ENCODE measurements at places on chromosomes 1 and 21. TPM values are rescaled to one million over a fixed set of nuclear protein-coding genes. Genes with fewer than 3 reads are reported as not detected.

The KRTAP21-2 gene
- total RNA-seq: not detected

The PGLYRP4 gene
- not detected for total RNA-seq

The TAL1 gene
- total RNA-seq: 0.80 TPM

The TP73 gene
- 0.20 TPM for total RNA-seq

The PLA2G5 gene
- 3.1 TPM for total RNA-seq

The ANKRD34A gene
- not detected for total RNA-seq

The THEM5 gene
- total RNA-seq: not detected

The NR1I3 gene
- total RNA-seq: not detected

The ZYG11B gene
- total RNA-seq: 42.1 TPM

The CD247 gene
- not detected for total RNA-seq

The MPL gene
- not detected for total RNA-seq

The RNF223 gene
- total RNA-seq: 3.2 TPM

The C1QC gene
- total RNA-seq: 81.9 TPM

The OR2T2 gene
- total RNA-seq: not detected

The AJAP1 gene
- total RNA-seq: 0.14 TPM

The DONSON gene
- 1.8 TPM for total RNA-seq

The DNASE2B gene
- 1.9 TPM for total RNA-seq

The FALEC gene
- total RNA-seq: not detected

The CFHR2 gene
- total RNA-seq: not detected

The NOS1AP gene
- 16.8 TPM for total RNA-seq

The NKAIN1 gene
- total RNA-seq: not detected

The LCE5A gene
- total RNA-seq: not detected

The AIRE gene
- not detected for total RNA-seq

The RPTN gene
- total RNA-seq: not detected

The DCST1 gene
- total RNA-seq: not detected

The OPRD1 gene
- total RNA-seq: under 0.01 TPM

The ZSCAN20 gene
- total RNA-seq: 5.7 TPM

The MAP7D1 gene
- total RNA-seq: 187 TPM

The ASPM gene
- total RNA-seq: 2.9 TPM

The S100A10 gene
- 289 TPM for total RNA-seq

The PLA2G2D gene
- total RNA-seq: not detected

The FTCD gene
- not detected for total RNA-seq

The KRTAP7-1 gene
- not detected for total RNA-seq

The FCGR3A gene
- 21.7 TPM for total RNA-seq

The ASTN1 gene
- total RNA-seq: 3.0 TPM

The FAM72A gene
- total RNA-seq: not detected

The RNU1-1 gene
- total RNA-seq: under 0.01 TPM

The PTGFR gene
- 0.82 TPM for total RNA-seq

The LCE1B gene
- not detected for total RNA-seq

The ELF3 gene
- 919 TPM for total RNA-seq

The NBPF10 gene
- total RNA-seq: 2.7 TPM

The ANKRD13C gene
- total RNA-seq: 29.1 TPM

The COL24A1 gene
- 0.68 TPM for total RNA-seq

The NPPB gene
- total RNA-seq: not detected

The ALPL gene
- total RNA-seq: 1.6 TPM

The SPATA45 gene
- not detected for total RNA-seq

The S100A2 gene
- not detected for total RNA-seq

The CNR2 gene
- total RNA-seq: not detected

The PALMD gene
- total RNA-seq: 4.4 TPM

The SYPL2 gene
- total RNA-seq: 4.1 TPM

The DENND2C gene
- 1.1 TPM for total RNA-seq

The IL10 gene
- total RNA-seq: 4.4 TPM

The C1QTNF12 gene
- 52.8 TPM for total RNA-seq

The IL19 gene
- total RNA-seq: not detected

The PLPPR4 gene
- 0.95 TPM for total RNA-seq

The EPHA8 gene
- not detected for total RNA-seq

The HPCAL4 gene
- total RNA-seq: 0.14 TPM
